Fibroblast of skin of left quadriceps (primary cell): ENCODE measurements at places on chromosomes 16 and 17.

GRCh38 chr16:67442581-67443255 is 11.8 kb downstream of the HSD11B2 start:
- no peak for DNase-seq

DNA sequence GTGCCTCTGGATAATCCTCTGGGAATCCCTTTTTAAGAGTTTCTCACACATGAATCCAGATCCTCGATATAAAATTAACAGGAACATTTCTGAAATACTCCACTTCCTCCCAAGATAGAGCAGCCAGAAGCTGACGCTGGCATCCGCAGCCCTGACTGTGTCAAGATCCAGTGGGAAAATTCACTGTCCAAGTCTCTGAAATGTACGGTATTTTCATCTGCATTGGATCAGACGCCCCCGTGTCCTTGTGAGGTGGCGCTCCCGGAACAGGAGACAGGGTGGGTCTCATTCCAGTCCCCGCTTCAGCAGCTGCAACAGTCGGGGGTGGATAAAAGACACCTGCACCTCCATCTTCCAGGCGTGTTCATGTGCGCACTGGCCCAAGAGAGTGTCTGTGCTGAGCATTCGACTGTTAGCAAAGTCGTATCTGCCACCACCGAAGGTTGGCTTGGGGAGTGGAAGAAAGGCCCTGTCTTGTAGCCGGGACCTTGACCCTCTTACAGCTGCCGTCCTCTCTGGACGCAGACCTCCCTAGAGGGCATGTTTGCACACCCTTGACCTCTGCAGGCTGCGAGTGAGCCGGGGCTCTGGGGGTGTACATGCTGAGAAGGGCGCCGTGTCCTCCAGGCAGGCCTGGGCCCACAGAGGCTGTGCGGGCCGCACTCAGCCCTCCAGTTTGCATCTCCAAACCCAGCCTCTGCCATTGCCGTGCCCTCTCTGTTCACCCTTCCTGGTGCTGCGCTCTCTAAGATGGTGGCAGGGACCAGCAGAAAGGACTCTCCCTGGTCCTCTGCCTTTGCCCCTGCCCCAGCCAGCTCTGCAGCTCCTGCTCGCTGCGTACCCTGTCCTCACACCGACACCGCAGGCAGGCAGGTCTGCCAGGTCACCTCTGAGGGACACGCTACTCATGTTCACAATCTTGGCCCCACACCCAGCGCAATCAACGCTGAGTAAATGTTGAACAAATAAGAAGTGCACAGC is 72.0 kb upstream of the CHMP6 start:
- no peak for DNase-seq

GRCh38 chr17:73292031-73292531 is 19.7 kb downstream of the CDC42EP4 start:
- no peak for DNase-seq

- DNase-seq, result no peak
Observed at GRCh38 chr16:28289048-28289447, 3.3 kb upstream of the SBK1 start.

DNA sequence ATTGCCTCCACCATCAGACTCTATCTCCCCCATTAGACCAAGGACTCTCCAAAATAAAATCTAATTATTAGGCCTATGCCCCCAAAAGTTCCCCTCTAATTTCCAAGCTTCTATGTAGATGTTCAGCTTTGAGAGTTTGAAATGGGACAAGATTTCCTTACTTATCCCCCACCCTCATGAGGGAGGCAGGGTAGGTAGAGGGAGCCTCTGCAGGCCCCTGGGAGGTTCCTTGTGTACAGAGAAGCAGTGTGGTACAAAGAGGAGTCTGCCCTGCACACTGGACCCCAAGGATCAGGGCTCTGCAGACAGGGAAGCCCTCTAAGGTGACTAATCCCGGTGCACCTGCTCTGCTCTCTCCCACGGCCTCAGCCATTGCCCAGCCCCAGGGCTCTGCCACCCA is 2.5 kb downstream of the KRT17 start:
- no peak for DNase-seq

DNA sequence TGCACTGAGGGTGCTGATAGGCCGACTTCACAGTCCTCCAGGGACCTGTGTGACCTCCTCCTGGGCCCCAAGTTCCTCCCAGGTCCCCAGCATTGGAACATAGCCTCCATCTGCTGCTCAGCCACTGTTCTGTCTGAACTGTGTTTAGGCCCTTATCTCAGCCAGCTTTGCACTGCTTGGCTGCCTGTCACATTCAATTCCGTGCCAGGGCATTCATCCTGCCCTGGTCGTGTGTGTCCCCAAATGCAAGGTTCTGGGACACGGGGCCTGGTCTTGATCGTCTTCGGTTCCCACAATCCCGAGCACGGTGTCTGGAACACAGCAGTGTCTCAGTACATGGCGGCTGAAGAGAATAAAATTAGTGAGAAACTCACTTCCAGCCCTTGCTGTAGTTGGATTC is 69.9 kb upstream of the NFAT5 start:
- no peak for DNase-seq

DNA sequence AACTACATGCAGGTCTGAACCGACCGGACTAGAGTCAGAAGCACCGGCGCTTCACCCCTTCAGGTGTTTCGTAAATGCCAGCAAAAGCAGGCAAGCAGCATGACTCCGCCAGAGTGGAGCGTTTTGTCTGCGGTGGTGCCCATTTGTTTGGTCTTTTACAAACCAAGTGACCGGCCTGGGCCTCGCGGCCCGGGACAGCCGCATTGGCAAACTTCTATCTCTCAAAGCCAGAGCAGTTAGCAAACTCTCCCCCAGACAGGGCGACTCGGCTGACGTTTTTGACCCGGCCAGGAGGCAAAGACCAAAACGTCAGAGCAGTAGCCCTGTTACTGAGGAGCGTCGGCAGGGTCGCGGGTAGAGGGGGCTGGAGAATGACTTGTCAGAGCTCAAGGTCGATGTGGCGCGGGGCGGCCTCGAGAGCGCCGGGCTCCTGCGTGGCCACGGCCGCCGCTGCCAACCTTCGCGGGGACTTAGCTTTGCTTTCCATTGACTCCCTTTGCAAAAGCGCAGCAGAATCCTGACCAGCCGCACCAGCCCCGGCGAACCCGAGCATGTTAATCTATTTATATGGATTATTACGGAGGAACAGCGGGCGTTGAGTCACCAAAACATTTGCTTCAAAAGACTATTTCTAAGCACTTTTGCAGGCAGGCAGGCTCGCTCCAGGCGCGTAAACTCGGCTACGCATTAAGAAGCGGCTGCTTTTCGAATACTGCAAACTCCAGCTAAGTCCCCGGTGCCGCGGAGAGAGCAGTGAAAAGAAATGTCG is 763 bp upstream of the SOX9 start:
- DNase-seq, result peak; percentile 53

GRCh38 chr17:72906306-72906705 is 186.2 kb downstream of the SLC39A11 start:
- DNase-seq, result no peak

GRCh38 chr17:497241-498034 is 144.8 kb upstream of the RPH3AL start:
- DNase-seq, result no peak

DNA sequence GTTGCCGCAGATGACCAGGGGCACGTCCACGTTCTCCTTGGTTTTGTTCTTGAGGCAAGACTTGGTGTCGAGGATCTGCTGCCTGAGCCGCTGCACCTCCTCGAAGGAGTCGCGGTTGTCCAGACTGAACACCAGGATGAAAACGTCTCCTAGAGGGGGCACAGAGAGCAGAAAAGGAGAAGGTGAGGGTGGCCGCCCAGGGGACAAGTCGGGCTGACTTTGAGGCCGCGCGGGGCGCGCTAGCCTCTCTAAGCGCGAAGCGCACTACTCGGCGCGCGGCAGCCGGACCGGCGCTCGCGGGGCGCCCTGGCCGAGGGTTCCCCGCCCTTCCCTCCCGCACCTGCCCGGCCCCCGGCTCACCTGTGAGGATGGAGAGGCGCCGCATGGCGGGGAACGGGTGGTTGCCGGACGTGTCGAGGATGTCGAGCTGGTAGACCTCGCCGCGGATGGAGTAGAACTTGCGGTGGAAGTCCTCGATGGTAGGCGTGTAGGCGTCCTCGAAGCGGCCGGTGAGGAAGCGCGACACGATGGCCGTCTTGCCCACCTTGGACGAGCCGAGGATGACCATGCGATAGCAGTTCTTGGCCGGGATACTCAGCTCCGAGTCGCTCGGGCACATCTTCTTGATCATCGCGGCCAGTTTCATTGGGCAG is 533 bp downstream of the RASD1 start:
- no peak for DNase-seq

- no peak for DNase-seq
Observed at GRCh38 chr17:5045496-5045895, 10.3 kb upstream of the SLC52A1 start.

- DNase-seq, result no peak
Observed at GRCh38 chr17:48002916-48003416, 32.1 kb downstream of the CDK5RAP3 start.

DNA sequence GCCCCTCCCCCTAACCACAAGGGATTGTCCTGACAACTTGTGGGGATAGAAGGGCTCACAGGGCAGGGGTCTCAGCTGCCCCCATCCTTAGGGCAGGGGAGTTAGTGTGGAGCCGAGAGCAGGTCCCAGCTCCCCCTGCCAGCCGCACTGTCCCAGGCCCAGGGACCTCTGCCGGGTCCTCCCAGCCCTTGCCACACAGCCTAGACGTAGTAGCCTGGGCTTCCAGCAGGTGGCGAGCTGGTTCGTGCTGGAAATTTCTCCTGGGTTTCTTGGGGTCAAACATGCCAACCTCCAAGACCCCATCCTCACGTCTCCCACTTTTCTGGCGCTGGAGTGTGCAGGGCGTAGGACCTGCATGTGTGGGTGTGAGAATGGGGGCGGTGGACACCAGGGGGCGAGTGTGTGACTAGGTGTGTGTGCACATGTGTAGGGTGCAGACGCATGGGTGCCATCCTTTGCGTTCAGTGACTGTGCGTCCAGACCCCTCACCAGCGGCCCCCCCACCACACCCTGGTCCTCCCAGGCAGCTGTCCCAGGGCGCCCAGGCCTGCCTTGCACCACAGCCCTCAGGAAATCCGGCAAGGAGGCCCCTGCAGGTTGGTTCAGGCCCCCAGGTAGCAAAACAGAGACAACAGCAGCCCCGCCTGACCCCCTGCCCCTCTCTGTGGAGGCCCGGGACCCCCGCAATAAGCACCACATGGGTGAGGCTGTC is 29.5 kb downstream of the SBK1 start:
- no peak for DNase-seq

DNA sequence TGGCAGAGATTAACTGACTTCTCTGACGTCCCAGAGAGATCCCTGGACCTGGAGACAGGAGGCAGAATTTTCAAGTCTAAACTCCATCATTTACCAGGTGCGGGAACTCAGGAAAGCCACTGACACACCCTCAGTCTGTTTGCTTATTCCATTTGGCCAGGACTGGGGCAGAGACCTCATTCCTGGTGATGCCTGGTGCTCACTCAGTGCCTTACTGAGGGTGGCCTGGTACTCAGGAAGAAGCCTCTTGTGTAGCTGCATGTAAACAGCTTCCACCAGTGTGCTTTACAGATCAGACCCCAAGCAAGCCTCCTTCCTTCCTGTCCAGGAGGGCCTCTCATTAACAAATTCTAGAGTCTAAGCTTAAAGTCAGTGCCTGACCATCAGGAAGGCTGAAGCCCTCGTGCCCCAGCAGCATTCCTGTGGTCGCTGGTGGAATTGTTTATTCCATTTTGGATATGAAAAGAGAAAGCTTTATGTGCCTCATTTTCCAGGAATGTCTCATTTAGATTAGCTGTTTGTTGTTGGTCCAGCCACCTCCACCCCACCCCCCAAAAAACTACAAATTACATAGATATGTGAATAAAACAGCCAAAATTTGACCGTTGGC is 236.1 kb upstream of the CDH5 start:
- no peak for DNase-seq

DNA sequence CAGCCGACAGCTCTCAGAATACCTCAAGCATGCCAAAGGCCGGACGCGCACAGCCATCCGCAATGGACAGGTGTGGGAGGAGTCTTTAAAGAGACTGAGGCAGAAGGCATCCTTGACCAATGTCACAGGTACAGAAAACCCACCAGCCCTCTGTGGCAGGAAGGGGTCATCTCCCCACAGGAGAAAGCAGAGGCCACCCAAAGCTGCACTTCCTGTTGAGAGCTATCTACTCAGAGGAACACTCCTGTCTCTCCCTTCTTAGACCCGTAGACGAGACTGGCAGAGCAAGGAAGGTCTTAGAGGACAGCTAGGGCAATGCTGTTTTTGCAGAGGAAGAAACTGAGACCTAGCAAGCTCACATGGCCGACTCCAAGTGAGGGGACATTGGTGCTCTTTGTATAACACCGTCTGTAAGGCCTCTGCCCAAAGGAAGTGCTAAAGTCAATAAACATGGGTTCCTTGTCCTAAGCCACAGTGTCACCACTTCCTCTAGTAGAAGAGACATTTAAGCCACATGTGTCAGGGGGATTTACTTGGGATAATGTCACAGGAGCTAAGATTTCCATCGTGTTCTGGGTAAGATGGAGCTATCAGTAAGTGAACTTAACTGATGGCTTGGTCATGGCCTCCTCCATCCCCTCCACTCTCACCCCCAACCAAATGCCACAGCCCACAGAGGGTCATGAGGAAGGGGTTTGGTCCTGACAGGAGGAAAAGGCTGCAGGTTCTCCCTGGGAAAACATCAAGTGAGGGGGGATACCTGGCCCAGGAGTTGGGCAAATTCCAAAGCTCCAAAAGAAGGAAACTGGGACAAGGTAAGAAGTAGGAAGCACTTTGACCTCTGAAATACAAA is 9.4 kb downstream of the LPO start:
- DNase-seq, result no peak

DNA sequence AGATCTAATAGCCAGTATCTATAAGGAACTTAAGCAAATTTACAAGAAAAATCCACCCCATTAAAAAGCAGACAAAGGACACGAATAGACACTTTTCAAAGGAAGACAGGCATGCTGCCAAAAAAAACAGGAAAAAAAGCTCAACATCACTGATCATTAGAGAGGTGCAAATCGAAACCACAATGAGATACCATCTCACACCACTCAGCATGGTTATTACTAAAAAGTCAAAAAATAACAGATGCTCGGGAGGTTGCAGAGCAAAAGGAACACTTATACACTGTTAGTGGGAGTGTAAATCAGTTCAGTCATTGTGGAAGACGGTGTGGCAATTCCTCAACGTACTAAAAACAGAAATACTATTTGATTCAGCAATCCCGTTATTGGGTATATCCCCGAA is 9.6 kb downstream of the STX8 start:
- no peak for DNase-seq
